ENCODE measurements at places on chromosomes 6 and 20. TPM values are rescaled to one million over a fixed set of nuclear protein-coding genes. Genes with fewer than 3 reads are reported as not detected.

The RIMS4 gene
- 0.47 TPM for total RNA-seq

The VGLL2 gene
- total RNA-seq = not detected

The TTLL9 gene
- 1.3 TPM for total RNA-seq

DNA sequence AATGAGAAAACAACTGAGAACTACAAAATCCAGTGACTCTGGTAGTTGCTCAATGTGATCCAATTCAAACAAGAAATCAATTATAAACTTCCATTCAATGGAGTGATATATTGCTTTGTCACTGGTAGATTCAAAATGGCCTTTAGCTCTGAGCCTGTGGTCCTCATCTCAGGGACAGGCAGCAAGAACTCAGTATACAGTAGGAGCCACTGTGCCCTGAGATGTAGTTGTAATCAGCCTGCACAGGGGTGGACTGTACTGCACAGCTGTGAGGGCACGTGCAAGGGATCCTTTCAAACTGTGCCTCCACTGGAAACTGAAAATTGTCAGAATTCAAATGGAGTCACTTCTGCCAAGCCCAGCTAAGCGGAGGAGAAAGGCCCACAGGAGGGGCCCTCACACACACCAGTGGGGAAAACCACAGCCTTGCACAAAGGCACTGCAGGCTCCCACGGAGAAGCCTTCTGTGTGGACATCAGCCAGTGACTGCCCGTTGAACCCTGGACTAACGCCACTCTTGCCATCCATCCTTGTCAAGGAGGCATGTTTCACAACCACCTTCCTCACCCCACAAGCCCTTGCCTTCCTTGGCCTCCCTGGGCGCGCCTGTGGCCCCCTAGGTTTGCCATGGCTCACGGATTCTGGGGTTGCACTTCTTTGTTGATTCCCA is 186.7 kb downstream of the SMOC2 start:
- no peak for DNase-seq

The MUC21 gene
- total RNA-seq = 9.5 TPM

DNA sequence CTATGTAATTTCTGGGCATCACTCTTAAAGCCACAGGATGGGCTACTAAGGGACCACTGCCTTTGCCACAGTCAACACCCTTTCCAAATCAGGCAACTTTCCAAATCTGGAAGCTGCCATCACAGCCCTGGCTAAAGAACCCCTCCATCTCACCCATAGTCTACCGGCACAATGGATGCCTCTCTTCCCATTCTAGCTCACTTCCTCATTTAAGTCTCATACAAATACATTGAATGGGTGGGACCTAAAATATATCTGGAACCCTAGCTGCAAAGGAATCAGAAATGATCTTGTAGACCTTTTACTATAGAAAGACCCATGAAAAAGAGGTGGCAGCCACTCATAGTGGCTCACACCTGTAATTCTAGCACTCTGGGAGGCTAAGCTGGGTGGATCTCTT is 3.3 kb upstream of the TREML4 start:
- no peak for DNase-seq

DNA sequence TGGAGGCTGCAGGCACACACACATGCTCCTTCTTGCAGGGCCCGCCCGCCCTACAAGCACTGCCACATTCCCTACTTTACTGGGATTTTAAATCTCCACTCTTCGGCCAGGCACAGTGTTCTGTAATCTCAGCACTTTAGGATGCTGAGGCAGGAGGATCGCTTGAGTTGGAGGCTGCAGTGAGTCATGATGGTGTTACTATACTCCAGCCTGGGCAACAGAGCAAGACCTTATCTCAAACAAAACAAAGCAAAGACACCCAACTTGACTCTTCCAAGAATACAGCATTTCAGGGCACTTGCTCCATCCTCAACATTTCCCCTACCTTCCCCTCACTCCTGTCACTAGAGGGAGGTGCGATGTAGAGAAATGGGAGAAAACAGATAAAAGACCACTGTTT is 194.0 kb downstream of the MYLK4 start:
- no peak for DNase-seq

DNA sequence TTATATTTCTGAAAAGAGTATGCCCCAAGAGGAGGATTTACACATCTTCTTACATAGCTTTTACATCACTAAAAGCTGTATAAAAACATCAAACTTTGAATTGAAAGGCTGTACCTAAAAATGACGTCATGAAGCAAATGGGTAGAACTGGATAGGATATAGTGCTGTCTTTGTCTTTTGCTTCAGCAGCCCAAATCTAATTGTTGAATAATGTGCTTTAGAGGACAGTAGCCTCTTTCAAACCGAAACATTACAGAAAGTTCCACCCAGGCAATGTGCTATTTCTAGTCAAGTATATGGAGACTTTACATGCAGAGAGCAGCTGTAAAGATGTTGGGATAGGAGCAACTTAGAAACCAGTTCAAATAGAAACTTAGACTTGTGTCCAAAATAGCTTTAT is 51.9 kb downstream of the ADGRG6 start:
- no peak for DNase-seq

- DNase-seq = no peak
These were observed 702.1 kb downstream of the FRK start for GRCh38 chr6:115358616-115359015.

The MRAP2 gene
- total RNA-seq = 0.76 TPM

The AKAP7 gene
- 9.3 TPM for total RNA-seq

- DNase-seq = no peak
These were observed 125.4 kb upstream of the HMGCLL1 start for GRCh38 chr6:55704421-55704820.

- DNase-seq = no peak
These were observed 769.5 kb downstream of the TBC1D32 start for GRCh38 chr6:120564779-120565178.

Measured in left lung (tissue), 14 donors.